Gastrocnemius medialis (tissue), 4 donors: ENCODE measurements at places on chromosomes 2 and 18. TPM values are rescaled to one million over a fixed set of nuclear protein-coding genes. Genes with fewer than 3 reads are reported as not detected.

GRCh38 chr2:123917241-123917640 lies 107.8 kb upstream of the CNTNAP5 start:
- H3K36me3 ChIP-seq, result no peaks in the 10 kb centered on the region
- no peaks in the 10 kb centered on the region for H3K27me3 ChIP-seq
- no peak for DNase-seq
- H3K4me3 ChIP-seq, result no peak overlapping the region

- H3K4me3 ChIP-seq, result no peak overlapping the region
- H3K27ac ChIP-seq, result no peak overlapping the region
- DNase-seq, result no peak
- no peaks in the 10 kb centered on the region for H3K36me3 ChIP-seq
Observed at GRCh38 chr2:167122389-167122788, 234.1 kb downstream of the XIRP2 start.

DNA sequence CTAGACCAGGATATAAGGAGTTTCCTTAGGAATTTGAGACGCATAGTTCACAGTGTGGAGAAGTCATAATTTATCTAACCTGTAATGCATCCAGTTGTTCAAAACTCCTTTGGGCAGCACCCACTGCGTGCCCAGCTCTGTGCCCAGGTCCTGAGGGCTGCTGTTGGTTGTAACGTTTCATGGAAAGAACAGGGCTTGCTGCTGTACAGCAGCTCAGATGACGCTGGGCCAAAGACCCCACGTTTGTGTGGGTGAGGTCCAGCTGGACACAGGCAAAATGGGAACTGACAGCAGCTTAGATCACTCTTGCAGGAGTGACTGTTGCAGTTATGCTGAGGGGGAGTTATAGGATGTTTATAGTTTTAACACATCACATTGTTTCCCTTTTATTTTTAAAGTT lies 30.0 kb upstream of the HS6ST1 start:
- H3K4me1 ChIP-seq, result peaks cover 6% of the 10 kb centered on the region
- H3K36me3 ChIP-seq, result no peaks in the 10 kb centered on the region
- no peak overlapping the region for H3K27ac ChIP-seq
- H3K4me3 ChIP-seq, result no peak overlapping the region
- DNase-seq, result no peak

DNA sequence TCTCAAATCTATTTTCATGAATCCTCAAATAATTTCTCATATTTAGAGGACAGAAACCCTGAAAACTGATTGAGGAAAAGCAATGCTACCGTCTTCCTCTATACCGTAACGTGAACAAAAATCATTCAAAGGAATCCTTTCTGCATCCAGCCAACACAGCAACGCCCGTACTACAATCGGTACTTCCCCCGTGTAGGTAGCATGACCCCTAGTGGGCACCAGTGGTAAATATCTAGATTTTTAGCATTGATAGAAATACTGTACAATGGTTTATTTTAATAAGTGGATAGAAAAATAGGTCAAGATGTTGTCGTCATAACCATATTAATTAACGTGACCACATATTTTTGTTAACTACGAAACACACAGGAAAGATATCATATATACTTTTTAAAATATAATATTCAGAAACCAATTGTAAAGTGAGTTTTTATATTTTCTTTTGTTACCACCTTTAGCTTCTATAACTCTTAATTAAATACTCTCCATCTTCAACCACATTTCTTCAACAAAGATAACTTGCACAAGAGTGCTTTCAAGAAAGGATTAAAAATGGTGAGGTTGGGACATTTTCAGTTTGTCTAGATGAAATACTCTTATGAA lies 194.1 kb downstream of the SS18 start:
- no peaks in the 10 kb centered on the region for H3K36me3 ChIP-seq
- no peak overlapping the region for H3K27ac ChIP-seq
- H3K4me3 ChIP-seq, result no peak overlapping the region
- H3K27me3 ChIP-seq, result no peaks in the 10 kb centered on the region

DNA sequence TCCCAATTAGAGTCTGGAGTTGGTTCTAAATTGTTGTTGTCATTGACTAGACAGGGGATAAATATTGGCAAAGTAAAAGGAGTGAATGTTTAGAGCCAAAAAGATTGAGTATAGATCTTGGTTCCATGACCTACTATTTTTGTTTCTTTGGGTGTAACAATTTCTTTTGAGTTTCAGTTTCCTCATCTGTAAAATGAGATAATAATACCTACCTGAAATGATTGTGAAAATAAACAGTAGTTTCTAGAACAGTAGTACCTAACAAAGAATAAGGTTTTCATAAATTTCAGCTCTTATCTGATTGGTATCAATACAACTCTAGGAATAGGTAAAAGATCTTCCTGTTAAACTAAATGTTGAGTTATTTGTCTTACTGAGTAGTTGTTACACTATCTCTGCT lies 56.8 kb downstream of the PMS1 start:
- peaks cover 10% of the 10 kb centered on the region for H3K36me3 ChIP-seq
- peaks cover 8% of the 10 kb centered on the region for H3K4me1 ChIP-seq
- DNase-seq, result no peak
- H3K4me3 ChIP-seq, result no peak overlapping the region
- no peaks in the 10 kb centered on the region for H3K27me3 ChIP-seq

GRCh38 chr2:38713338-38713737 lies 37.8 kb downstream of the SRSF7 start:
- no peak overlapping the region for H3K27ac ChIP-seq
- no peaks in the 10 kb centered on the region for H3K36me3 ChIP-seq
- no peaks in the 10 kb centered on the region for H3K27me3 ChIP-seq
- DNase-seq, result no peak

DNA sequence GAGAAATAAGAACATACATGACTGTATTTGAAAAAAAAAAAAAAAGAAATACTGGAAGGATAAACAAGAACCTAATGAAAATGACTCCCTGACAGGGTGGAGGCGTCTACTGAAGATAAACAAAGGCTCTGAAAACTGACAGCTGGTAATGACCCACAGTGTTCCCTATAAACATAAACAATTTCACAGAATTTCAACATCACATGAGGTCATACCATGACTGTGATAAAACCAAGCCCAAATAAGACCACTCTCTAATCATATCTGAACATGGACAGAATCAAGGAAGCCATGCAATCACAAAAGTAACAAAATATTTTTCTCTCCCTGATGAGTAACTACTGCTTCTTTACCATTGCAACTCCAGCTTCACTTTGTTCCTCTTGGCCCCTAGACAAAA lies 159.3 kb downstream of the FAM124B start:
- no peaks in the 10 kb centered on the region for H3K4me1 ChIP-seq
- no peaks in the 10 kb centered on the region for H3K36me3 ChIP-seq
- no peak overlapping the region for H3K27ac ChIP-seq
- H3K27me3 ChIP-seq, result no peaks in the 10 kb centered on the region

- no peak overlapping the region for H3K4me3 ChIP-seq
- no peaks in the 10 kb centered on the region for H3K27me3 ChIP-seq
- H3K36me3 ChIP-seq, result no peaks in the 10 kb centered on the region
Observed at GRCh38 chr2:15809404-15809803, 130.9 kb upstream of the MYCN start.

GRCh38 chr2:217789736-217790181 lies 213.0 kb downstream of the TNS1 start:
- no peaks in the 10 kb centered on the region for H3K27me3 ChIP-seq
- H3K4me3 ChIP-seq, result no peak overlapping the region

Gene IKZF2
- 15.5 TPM for total RNA-seq

Gene PPP1R7
- 65.7 TPM for total RNA-seq

Gene TACR1
- total RNA-seq, result 0.07 TPM
